ENCODE measurements at places on chromosomes 7 and 10. TPM values are rescaled to one million over a fixed set of nuclear protein-coding genes. Genes with fewer than 3 reads are reported as not detected.

Gene PWWP2B
- 24.3 TPM for total RNA-seq

Gene CCZ1B
- 83.6 TPM for total RNA-seq

Gene CH25H
- not detected for total RNA-seq

Gene UNCX
- not detected for total RNA-seq

Gene GIMAP4
- total RNA-seq, result not detected

Gene CARD11
- total RNA-seq, result 11.0 TPM

Gene BCL7B
- 37.8 TPM for total RNA-seq

Gene GIGYF1
- total RNA-seq, result 95.1 TPM

Gene PYROXD2
- 15.8 TPM for total RNA-seq

DNA sequence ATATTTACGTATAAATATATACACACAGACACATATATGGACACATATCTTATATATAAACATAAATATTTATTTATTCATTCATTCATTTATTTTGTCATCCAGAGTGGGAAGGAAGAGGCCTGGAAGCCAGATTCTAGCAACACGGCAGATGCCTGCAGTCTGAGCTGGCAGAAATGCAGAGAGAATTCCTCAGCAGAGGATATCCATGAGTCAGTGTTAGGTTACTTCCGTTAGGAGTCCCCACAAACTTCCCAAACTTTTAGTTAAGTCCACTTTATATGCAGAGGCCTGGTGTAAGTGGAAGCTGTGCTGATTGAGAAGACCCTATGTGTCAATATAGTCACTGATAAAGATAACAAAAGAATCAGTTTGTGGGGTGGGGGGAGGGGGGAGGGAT lies 89.6 kb downstream of the PPP1R17 start:
- DNase-seq, result no peak

GRCh38 chr7:26293569-26294308 lies 2.1 kb downstream of the SNX10 start:
- DNase-seq, result no peak

DNA sequence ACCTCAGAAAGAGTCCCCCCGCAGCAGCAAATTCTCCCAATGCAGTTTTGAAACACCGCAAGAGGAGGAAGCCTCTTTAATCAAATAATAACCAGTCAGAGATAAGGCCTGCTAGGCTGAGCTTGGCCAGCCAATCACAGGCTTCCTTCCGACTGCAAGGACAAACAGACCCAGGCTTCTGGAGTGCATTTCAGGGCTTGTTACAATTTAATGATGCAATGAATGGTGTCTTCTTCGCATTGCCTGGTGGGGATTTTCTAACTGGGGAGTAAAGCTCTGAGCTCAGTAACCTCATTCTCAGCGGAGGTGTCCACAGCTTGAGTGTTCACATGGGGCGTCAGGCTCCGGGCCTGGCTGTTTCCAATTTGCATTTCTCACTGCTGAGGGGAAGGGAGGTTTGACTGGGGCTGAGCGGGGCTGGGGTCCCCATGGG lies 31.8 kb upstream of the GPAM start:
- DNase-seq, result no peak

GRCh38 chr7:30790356-30790755 lies 19.1 kb downstream of the MINDY4 start:
- no peak for DNase-seq

DNA sequence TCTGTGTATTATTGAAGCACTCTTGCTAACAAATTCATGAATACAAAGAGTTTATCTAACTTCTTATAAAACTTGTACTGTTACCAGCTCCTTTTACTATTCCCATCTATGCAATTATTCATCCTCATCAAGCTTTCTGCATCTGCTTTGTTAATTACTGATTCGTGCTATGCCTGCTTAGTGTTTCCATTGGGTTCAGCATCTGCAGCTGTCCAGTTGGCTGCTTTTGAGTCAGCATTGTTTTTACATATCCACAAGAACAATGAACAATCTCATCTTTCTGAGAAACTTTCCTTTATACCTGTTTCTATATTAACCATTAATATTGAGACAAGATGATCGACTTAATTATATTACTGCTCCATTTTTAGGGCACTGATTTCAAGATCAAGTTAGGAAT lies 19.6 kb upstream of the ANLN start:
- no peak for DNase-seq

GRCh38 chr10:13787015-13787421 lies 200.3 kb downstream of the PRPF18 start:
- no peak for DNase-seq

- no peak for DNase-seq
These were observed 32.9 kb downstream of the TACC2 start for GRCh38 chr10:122021828-122022227.

- DNase-seq, result no peak
These were observed 113.3 kb downstream of the DOCK4 start for GRCh38 chr7:112092709-112093395.

- DNase-seq, result no peak
These were observed 16.0 kb downstream of the PAPSS2 start for GRCh38 chr10:87675396-87676376.

GRCh38 chr7:4805110-4805983 lies 29.9 kb downstream of the AP5Z1 start:
- no peak for DNase-seq

DNA sequence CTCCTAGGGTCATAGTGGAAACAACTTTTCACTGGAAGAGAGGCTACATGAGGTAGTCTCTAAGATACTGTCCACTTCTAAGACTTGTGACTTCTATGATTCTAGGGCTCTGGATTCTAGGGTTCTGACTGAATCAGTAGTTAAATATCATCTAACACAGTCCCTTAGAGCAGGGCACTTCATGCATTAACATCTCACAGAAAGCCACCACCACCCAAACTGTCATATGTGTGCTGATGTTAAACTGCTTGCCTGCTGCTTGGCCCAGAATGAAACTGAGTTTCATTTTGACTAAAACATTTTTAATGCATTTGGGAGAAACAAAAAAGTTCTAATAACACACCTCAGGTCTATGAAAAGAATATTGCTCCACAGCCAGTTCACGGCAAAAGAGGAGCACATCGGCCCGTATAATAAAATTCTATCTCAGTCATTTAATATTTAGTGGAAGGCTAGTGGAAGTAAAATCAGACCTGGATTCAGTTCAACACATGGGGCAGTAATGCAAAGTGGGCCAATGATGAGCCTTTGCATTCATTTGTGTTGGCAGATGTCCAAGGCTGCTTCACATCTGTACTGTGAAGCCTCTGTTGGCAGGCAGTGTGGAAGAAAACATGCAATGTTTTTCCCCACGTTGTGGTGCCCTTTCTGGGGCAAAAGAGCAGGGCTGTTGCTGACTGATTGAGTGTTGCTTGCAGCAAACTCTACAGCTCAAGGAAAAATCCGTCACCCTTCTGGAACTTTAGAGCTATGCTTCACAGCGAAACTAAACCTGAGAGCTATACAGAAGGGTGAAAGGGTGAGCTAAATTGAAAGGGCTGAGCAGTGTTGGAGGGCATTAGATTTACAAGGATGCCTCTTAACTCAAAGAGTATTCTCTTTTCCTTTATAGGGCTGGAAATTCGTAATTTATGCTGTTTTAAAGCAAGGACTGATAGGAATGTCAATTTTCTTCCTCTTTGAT lies 33.5 kb upstream of the AUTS2 start:
- DNase-seq, result no peak

DNA sequence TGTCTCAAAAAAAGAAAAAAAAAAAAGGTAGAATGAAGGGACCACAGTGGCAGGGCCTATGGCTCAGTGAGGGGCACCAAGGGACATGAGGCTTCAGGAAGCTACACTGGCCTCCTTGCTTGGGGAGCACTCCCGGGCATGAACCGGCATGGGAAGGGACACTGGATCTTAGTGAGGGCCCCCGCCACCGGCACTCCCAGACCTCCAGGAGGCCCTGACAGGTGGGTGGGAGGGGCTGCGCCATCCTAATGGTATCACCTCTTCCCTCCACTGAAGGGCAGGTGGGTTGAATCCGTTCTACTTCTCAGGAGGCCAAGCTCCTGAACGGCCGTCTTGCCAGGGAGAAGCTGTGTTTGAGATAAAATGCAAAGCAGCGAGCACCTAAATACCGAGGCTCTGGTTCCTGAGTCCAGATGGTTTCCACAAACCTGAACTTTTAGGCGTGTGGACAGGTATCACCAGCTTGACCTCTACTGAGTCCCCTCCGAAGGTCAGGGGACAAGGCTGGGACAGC lies 69.8 kb downstream of the C10orf143 start:
- no peak for DNase-seq

DNA sequence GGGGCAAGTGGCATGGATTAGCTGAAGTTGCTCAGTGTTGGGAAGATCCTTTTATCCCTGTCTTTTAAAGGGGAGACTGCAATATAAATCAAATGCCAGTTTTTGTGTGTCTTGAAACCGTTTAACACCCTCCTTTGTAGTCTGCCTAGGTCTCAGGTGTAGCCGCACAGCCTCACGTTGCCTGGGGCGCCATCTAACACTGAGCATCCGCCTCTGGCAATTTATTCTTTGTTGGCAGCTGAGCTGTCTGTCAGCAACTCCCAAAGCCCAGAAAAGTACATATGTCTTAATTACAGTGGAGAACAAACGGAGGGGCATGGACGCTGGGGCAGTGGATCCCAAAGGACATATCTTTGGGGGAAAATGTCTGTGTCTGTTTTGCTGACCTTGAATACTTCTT lies 254.7 kb downstream of the STK31 start:
- DNase-seq, result no peak

DNA sequence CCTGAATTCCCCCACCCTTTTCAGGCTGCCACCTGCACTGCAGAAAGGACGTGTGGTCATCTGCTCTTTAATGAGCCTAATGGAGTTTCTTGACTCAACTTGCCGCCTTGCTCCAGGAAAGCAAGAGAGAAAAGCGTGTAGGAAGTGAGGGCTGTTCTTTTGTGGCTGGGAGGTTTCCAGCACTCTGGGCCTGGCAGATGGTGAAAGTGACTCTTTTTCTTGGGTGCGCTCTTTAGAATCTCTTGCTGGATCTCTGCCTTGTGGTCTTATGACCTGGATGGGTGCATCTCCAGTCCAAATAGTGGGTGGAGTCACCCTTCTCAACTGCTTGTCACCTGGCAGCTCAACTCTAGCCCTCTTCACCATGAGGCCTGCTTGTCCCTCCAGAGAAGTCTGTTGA lies 244.0 kb downstream of the SORCS1 start:
- no peak for DNase-seq

DNA sequence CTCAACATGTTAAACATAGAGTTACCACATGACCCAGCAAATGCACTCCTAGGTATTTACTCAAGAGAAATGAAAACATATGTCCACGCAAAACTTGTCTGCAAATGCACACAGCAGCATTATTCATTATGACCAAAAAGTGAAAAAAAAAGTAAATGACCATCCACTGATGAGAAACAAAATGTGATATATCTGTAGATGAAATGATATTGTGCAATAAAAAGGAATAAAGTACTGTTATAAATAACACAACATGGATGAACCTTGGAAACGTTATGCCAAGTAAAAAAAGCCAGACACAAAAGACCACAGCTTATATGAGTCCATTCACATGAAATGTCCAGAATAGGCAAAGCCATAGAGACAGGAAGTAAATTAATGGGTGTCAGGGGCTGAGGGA lies 61.4 kb upstream of the SKAP2 start:
- no peak for DNase-seq

GRCh38 chr7:8259586-8260222 lies 2.3 kb downstream of the ICA1 start:
- no peak for DNase-seq

Measured in progenitor cell of endocrine pancreas (in vitro differentiated cells).